ENCODE measurements at places on chromosomes 3 and 15.

DNA sequence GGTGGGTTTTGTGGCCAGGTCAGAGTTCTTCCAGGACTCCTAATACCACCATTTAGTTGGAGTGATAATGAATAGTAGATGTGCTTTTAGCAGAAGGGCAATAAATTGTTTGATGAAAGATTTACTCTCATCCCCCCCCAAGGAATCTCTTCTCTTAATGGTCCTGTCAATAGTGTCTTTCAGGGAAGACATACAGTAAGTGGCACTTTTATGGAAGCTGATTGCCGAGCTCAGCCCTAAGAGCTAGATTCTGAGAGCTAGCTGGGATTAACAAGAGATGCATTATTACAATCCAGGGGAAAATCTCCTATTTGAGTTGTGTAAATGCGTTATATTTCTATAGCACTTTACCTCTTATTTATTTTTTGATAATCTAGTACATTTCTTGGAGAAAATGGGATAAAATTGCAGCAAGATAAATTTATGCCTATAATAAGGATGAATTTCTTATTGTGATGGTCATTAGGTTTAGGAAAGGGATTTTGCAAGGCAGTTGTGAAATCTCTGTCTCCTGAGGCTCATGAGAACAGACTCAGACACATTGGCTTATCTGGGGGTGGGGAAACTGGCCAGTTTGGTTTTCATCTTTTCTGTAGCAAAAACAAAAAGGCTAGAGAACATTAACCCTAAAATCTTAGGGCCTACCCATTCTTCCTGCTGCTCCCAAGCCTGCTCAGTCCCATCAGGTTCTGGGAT lies 41.6 kb upstream of the CLSTN2 start:
- no peak for DNase-seq

- DNase-seq, result no peak
Measured at GRCh38 chr3:190543671-190544070, 29.8 kb downstream of the IL1RAP start.

GRCh38 chr15:85621094-85621493 lies 173.6 kb downstream of the KLHL25 start:
- DNase-seq, result no peak

GRCh38 chr15:50916400-50916799 lies 7.9 kb downstream of the AP4E1 start:
- DNase-seq, result no peak

GRCh38 chr15:40114218-40114617 lies 5.5 kb upstream of the BMF start:
- no peak for DNase-seq

GRCh38 chr3:130519754-130520153 lies 2.8 kb downstream of the COL6A6 start:
- no peak for DNase-seq

DNA sequence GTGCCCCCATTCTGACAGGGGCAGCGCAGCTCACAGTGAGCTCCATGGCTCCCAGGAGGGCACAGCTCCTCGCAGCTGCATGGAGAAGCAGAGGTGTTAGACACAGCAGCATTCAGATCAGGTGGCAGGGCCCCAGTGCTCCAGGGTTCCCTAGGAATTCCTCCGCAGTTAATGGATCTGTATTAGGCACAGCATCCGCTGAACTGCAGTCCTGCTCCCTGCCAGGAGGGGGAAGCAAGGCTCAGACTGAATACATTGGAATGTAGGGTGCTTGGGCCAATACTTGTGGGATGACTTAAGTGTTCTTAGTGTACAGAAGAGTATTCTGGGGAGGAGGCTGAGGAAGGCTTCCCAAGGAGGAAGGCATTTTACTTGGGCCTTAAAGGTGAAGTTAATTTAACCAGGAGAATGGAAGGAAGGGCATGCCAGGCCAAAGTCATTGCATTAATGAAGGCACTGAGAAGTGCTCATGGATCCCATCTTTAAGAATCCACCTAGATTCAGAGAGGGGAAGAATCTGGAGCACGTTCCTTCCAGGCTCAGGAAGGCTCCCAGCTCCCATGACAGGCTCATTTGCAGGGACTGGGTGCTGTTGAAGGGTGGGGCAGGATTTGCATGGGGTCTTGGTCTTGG lies 111.6 kb downstream of the RAB11A start:
- peak; percentile 84 for DNase-seq

- DNase-seq, result no peak
Measured at GRCh38 chr15:85579957-85580694, 199.7 kb downstream of the AKAP13 start.

DNA sequence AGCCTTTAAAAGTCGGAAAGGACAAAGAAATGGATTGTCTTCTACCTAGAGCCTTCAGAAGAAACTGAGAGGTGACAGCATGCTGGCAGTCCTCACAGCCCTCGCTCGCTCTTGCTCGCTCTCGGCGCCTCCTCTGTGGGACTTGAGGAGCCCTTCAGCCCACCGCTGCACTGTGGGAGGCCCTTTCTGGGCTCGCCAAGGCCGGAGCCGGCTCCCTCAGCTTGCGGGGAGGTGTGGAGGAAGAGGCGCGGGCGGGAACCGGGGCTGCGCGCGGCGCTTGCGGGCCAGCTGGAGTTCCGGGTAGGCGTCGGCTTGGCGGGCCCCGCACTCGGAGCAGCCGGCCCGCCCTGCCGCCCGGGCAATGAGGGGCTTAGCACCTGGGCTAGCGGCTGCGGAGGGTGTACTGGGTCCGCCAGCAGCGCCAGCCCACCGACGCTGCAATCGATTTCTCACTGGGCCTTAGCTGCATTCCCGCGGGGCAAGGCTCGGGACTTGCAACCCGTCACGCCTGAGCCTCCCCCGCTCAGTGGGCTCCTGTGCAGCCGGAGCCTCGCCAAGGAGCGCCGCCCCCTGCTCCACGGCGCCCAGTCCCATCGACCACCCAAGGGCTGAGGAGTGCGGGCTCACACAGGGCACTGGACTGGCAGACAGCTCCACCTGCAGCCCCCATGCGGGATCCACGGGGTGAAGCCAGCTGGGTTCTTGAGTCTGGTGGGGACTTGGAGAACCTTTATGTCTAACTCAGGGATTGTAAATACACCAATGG lies 953.8 kb upstream of the GBE1 start:
- peak; percentile 29 for DNase-seq

DNA sequence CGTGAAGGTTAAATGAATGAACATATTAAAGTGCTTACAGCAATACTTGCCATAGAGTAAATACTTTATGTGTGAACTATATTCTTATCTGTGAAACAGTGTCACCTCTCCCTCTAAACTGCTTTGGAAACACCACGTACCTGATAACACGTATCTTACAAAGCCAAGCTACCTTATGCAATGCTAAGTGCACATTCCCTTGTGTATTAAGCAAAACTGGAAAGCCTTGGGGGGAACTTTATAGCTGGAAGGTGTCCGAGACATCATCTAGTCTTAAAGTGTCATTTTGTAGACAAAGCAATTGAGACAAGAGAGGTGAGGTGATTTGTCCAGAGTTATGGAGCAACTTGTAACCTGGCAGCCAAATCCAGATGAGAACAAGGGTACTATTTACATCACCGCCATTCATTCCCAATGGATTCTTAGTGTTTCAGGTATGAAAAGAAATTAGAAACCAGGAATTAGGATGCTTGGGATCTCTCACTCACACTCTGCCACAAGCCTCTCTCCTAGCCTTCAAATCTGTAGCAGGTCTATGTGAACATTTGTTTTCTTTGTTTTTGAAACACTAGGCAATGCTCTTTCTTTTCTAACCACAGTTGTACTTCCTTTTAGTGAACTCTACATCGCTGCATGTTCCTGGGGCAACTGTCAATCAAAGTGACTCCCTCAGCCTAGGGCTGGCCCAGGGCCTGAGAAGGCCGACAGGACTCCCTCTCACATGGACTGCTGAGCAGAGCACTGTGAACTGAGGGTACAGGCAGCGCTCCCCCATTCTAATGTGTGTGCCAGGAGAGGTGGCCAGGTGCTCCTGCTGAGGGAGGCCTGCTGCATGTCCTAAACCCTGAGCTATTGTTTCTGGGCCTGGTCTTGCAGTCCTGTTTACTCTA lies 13.9 kb upstream of the MGLL start:
- no peak for DNase-seq

DNA sequence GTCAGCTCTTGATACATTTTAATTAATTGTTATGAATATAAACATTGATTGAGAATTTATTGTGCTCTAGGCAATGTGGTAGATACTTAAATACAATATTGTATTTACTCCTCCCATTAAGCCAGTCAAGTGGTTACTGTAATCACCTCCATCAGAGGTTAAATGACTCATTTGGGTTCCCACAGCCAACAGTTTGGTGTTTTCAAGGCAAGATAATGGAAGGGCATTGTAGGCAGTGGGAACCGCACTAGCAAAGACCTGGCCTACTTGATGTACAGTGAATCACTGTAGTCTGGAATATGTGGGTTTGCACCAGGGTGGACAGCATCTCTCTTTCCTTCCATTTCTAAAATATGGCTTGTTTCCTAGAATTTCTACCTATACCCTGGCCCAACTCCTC lies 127.4 kb downstream of the EDEM1 start:
- DNase-seq, result no peak

DNA sequence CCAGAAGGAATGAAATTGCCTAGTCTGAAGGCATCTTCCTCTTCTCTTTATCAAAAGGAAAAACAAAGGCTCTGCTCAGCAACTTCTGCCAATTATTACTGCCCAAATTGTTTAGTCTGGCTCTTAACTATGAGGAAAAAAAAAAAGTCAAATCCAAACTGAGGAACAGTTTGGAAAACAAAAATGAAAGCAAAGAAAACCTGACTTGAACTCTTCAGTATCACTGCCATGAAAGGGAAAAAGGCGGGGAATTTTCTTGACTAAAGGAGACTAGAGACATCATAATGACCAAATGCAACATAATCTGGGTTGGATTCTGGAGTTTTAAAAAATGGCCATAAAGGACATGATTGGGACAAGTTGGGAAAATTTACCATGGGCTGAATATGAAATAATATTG lies 156.3 kb downstream of the STT3B start:
- no peak for DNase-seq

DNA sequence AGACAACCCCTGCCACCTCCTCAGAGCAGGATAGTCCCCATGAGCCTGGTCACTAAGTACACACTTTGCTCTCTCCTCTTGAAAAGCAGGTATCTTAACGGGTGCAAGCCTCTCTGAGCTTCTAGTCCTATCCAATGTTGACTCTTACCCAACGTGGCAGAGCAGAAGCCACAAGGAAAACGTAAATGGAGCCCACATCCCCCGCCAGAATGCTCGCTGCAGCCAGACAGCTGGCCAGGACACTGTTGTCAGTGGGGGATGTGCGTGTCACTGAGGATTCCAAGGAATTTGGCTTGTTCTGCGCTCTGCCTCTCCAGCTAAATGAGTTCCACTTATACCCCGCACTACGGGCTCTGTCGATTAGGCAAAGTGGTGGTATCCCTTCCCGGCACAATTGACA lies 67.8 kb upstream of the IGF1R start:
- DNase-seq, result peak; percentile 57

- DNase-seq, result no peak
Measured at GRCh38 chr15:50049871-50050270, 69.2 kb downstream of the ATP8B4 start.

- peak; percentile 71 for DNase-seq
Measured at GRCh38 chr3:129934234-129935123, 40.0 kb upstream of the TRH start.

GRCh38 chr3:139533781-139534454 lies 5.6 kb downstream of the RBP1 start:
- DNase-seq, result no peak

DNA sequence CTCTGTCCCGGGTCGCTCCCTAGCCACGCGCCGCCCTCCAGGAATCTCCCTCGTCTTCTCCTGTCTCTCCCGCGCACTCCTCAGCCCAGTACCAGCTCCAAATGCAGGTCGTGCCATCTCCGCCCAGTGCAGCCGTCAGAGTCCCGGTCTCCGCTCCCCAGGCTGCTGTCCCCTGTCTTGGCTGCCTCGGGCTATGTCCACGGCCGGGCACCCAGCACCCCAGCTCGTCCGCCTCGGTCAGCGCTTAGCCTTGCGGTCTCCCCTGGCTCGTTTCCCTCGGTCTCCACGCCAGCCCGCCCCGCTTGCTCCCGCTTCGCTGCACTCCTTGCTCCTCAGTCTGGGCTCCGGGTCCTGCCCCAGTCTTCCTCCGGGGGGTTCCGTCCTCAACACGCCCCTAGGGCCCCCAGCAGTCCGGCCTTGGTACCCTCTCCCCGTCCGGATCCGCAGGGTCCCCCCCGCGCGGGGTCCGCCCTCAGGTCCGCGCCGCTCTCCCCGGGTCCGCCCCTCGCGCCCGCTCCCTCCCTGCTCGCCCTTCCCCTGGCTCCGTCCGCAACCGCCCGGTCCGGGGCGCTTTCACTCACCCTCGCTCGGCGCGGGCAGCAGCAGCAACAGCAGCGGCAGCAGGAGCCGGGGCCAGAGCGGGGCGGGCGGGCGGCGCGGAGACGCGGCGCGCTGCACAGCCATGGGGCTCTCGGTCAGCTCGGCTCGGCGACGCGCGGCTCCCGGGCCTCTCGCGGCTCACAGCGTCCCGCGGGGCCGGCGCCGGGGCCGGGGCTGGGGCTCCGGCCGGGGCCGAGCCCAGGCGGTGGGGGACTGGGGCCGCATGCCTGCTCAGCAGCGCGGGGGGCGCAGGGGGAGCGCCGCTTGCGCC lies 462 bp downstream of the IGDCC3 start:
- peak; percentile 63 for DNase-seq

GRCh38 chr3:109728861-109729494 lies 391.6 kb upstream of the DPPA4 start:
- no peak for DNase-seq

DNA sequence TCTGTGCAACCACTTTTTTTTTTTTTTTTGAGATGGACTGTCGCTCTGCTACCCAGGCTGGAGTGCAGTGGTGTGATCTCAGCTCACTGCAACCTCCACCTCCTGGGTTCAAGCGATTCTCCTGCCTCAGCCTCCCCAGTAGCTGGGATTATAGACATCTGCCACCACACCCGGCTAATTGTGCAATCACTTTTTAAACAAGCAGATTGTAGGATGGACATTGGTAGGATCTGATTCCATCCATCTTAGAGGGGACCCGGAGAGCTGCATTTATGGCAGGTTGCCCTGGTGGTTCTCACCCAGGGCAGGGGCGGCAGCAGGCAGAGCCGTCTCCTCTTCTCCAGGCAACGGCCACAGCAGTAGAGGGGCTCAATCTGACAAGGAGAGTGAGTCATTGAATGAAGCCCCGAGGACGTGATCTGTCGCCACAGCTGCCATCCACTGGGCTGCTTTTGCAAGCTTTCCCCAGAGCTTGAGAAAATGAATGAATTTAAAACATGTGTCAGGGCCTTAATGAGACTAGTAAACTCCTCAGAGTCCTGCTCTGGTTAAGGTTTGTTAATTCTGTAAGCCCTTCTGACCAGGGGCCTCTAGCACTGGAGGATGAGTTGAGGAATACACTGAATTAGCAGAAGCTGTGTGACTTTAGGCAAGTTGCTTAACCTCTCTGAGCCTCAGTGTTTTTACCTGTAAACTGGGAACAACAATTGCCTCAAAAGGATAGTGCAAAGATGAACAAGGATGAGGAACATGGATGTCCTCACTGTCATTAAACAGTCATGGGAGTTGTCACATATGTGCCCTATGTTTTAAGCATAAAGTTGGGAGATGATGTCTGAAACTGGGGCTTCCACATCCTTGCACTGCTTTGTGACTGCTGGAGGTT lies 129.1 kb downstream of the ASB7 start:
- DNase-seq, result peak; percentile 54

DNA sequence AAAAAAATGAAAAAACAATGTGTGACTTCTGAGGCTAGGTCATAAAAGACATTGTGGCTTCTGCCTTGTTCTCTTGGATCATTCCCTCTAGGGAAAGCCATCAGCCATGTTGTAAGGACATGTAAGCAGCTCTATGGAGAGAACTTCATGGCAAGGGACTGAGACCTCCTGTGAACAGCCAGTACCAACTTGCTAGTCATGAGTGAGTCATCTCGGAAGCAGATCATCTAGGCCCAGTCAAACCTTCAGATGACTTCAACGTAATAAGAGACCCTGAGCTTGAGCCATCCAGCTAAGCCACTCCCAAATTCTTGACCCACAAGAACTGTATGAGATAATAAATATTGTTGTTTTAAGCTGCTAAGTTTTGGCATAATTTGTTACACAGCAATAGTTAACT lies 4.9 kb downstream of the MON1A start:
- no peak for DNase-seq

All from ELF-1 (cell line).